ENCODE measurements at places on chromosomes 2 and 18.

DNA sequence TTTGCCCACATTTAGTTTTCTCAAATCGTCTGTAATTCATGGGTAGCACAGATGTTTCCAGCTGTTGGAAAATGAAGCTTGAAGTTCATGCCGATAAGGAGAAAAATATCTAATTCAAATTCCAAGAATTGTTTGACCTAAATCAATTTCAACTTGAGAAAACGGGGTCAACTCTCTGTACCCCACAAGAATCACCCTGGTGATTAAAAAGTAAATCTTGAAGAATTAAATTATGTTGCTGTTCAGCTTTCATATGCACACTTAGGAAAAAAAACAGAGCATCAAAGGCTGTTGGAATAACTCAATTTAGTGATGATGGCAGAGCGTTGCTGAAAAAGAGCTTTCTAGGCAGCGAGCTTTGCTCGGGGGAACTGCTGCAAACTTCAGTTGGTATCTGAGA, 43.0 kb downstream of the SLC4A3 start:
- no peak for DNase-seq

DNA sequence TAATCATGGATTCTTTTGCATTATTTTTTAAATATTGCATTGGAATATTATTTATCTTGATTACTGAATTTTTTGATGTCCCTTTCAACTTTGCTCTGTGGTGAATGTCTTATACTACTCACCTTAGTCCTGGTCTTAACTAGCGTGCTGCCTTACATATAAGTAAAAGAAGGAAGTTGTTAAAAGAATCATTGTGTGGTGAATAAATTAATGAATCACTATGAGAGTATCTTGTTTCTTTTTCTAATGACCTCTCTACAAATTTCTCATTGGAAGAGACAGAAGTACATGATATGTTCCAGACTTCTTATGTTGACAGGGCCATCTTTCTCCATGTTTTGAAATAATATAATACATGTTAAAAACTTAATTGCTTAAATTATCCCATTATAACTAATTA, 432.6 kb upstream of the MMADHC start:
- no peak for DNase-seq

- DNase-seq: no peak
These were observed 162.2 kb upstream of the BOD1L2 start for GRCh38 chr18:56984731-56985130.

DNA sequence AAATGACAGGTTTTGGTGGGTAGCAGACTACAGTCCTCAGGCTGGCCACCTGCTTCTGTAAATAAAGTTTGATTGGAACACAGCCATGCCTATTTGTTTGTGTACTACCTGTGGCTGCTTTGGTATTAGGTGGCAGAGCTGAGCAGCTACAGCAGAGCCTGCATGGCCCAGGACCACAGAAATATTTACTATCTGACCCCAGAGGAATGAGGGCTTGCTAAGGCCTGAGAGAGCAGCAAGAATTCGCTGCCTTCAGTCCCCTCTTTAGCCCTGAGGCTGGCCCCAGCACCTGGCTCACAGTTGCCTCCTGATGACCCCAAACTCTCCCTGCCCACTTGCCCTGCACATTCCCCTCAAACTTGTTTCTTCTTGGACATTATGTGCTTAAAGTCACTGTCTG, 32.5 kb downstream of the POLR1A start:
- DNase-seq: no peak

DNA sequence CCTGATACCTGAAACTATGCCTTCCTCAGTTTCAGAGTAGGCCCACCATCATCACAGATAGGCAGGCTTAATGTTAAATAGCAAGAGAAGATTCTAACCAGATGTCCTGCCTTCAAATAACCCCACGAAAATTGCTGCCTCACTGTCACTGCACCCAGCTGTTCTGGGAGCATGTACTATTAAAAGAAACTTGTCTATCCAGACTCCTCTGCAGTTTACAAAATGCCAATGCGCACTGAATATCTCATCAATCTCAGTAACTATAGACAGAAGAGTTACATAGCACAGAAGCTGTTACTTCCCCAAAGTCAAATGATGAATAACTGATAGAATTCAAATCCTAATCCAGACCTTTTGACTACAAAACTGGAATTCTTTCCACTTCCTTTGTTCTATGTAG, 43.9 kb downstream of the WDR75 start:
- no peak for DNase-seq

GRCh38 chr2:232512602-232513001, 7.6 kb upstream of the PRSS56 start:
- no peak for DNase-seq

GRCh38 chr2:176115883-176116813, at the start of gene HOXD10:
Gene HOXD10 (plus strand): TSS chr2:176116778. CDS start chr2:176116834, 56 bp downstream.
- DNase-seq: no peak

DNA sequence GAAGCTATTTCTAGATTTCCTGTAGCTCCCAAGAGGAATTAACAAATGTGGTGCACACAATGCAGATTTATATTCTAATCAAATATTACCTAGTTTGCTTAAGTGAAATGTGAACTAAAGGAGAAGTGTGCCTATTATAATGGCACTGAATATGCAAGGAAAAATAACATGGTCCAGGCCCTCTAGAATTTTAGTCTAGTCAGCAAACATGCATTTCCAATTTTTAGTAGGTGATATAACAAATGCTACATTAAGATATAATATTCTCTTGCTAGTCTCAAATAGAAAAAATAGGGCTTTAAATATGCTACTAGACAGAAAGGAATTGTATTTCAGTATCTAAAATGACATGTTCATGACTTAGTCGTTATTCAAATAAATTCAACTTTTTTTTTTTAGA, 689.5 kb downstream of the TMEM182 start:
- DNase-seq: no peak

GRCh38 chr18:36572135-36572856, 256.5 kb downstream of the TPGS2 start:
- no peak for DNase-seq

DNA sequence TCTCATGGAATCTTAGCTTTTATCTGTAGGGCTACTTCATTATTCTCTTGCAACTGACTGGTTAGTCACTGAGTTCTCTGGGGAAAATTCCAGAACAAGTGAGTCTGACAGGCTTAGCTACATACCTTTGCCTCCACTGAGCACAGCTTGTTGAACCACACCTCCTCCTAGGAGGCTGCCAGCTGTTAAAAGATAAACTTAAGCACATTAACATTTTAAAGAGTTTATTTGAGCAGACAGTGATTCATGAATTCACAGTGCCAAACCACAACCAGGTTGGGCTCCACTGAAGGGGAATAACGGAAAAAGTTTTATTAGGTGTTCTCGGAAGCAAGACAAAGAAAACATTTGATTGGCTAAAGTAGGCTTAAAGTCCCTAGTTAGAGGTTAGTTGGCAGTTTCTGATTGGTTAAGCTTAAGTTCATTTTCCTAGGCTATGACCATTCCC, 12.5 kb upstream of the SLC38A11 start:
- DNase-seq: no peak

- DNase-seq: no peak
These were observed 79.7 kb downstream of the ARHGEF4 start for GRCh38 chr2:130916438-130916705.

GRCh38 chr2:241750076-241750840, 15.8 kb downstream of the D2HGDH start:
- no peak for DNase-seq

DNA sequence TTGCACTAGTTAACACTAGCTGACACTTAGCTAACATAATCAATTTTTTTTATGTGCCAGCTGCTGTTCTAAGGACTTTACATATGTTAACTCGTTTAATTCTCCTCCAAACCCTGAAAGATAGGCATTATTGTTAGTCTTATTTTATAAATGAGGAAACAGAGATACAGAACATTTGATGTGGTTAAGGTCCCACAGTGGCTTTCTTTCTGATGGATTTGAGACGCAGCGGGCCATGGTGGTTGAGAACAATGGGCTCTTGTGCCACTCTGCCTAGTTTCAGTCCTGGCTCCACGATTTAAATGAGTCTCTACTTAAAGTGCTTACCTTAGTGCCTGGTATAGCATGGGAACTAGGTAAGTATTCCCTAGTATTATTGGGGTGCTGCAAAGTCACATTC, 201.9 kb upstream of the SPRED2 start:
- DNase-seq: no peak

DNA sequence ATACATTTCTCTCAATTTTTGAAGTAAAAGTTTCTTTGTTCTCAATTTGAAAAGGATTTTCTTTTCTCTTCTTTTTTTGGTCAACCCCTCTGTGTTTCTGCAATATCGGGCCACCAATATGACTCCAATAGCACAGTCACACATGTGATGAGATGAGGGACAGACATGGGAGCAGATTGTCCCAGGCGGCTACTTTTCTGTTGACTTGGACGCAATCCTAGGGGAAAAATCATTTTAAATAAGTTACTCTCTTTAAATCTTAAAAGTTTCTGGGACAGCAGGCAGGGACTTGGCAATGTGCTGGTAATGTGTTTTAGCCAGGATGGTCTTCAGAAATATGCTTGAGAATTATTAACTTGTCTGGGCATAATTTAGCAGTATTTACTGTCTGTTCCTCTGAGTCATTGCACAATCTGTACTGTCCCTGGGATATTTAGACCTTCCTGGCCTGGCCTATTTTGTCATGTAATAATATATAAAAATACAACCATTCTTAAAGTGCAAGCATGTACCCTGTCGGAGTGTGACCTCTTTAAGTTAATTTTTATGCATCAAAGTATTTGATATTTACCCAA, 388.5 kb upstream of the FANCL start:
- no peak for DNase-seq

GRCh38 chr18:25349131-25349925, 2.6 kb downstream of the ZNF521 start:
- no peak for DNase-seq

All from effector memory CD8-positive, alpha-beta T cell (primary cell).